ENCODE measurements at places on chromosomes 4 and X. TPM values are rescaled to one million over a fixed set of nuclear protein-coding genes. Genes with fewer than 3 reads are reported as not detected.
A peak's percentile ranks its signal among the peaks of the same experiment; 100 is the strongest.

ZNF141 gene
- total RNA-seq = 7.0 TPM

OPRPN gene
- not detected for total RNA-seq

GPC3 gene
- total RNA-seq = 0.26 TPM

SPIN3 gene
- total RNA-seq = 10.1 TPM

INTS6L gene
- total RNA-seq = 3.2 TPM

NUP62CL gene
- total RNA-seq = 3.9 TPM

GRCh38 chr4:183098723-183099536, at the start of gene WWC2:
Gene WWC2 (plus strand): TSS chr4:183099257. CDS start chr4:183099492, 235 bp downstream.
- peak; percentile 74 for DNase-seq

GRCh38 chr4:24070117-24070516, 180.3 kb upstream of the PPARGC1A start:
- DNase-seq = peak; percentile 94

DNA sequence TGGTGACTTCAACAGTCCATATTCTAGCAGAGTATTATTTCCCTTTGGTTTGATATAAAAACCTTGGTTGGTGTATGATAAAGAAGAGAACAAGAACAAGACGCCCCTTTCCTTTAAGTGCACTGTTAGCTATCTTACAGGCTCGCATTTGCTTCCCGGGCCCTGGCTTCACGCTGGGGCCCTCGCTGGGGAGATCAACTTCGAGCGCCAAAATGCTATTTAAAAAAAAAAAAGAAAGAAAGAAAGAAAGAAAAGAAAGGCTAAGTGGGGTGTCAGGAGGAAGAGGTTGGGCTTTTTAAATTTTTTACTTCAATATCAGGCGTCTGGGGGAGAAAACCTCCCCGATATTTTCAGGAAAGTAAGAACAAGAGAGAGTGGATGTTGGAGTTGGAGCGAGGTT, 11.7 kb downstream of the ARX start:
- no peak for DNase-seq

DNA sequence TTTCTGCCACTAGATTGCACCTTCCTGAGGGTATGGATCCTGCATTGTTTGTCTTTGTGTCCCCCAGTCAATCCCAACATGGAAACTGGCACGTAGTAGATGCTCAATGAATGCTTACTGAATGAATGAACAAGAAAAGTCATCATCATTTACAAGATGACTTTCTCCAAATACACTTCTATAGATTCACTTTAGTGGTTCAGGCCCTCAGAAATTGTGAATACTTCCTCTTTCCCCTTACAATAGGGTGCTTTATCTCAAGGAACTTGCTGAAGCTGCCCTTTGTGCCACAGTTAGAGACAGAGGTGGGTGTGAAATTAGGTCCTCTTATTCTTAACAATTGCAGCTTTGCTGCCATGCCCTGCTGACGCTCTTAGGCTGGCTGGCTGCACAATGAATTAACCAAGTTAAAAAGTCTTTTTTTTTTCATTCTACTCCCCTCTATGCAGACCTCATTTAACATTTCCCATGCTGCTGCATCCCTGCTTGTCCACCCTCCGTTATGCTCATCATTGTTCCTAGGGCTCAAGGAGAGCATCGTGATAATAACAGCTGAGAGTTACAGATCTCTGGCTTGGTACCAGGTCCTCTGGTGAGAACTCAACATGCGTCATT, 108.0 kb upstream of the ZNF518B start:
- no peak for DNase-seq
